Activated T-helper 1 cell treated with anti-CD3 and anti-CD28 coated beads, Interleukin-2, amount 50 U/mL, for 16 hours (primary cell): ENCODE measurements at places on chromosomes 16 and 17.

- no peak for DNase-seq
These were observed 18.8 kb downstream of the STX4 start for GRCh38 chr16:31052114-31052513.

- DNase-seq = no peak
These were observed 161.7 kb downstream of the CDK5R1 start for GRCh38 chr17:32648450-32648849.

GRCh38 chr17:36117505-36118382 is 14.1 kb downstream of the CCL4 start:
- peak; percentile 6 for DNase-seq

DNA sequence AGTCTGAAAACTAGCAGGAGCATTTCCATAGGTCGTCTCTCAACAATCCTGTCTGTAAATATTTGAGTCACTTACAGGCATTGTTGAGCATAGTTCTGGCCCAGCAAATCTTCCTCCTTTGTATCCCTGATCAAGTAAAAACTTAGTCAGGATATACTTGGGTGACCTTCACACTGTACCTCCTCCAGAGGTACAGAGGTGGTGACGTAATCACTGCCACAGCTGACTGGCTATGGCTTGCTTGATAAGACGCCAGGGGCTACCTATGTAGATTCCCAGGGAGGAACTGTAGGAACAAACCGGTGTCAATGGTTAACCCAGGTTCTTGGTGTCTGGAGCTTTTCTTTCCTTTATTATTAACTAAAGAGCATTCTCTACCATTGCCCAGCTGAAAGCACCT is at the start of gene KCNJ16:
TSS of gene KCNJ16 (plus strand) at position 270 of the 400 bp plus-strand sequence. CDS start 56,863 bp downstream, outside the sequence.
- no peak for DNase-seq

DNA sequence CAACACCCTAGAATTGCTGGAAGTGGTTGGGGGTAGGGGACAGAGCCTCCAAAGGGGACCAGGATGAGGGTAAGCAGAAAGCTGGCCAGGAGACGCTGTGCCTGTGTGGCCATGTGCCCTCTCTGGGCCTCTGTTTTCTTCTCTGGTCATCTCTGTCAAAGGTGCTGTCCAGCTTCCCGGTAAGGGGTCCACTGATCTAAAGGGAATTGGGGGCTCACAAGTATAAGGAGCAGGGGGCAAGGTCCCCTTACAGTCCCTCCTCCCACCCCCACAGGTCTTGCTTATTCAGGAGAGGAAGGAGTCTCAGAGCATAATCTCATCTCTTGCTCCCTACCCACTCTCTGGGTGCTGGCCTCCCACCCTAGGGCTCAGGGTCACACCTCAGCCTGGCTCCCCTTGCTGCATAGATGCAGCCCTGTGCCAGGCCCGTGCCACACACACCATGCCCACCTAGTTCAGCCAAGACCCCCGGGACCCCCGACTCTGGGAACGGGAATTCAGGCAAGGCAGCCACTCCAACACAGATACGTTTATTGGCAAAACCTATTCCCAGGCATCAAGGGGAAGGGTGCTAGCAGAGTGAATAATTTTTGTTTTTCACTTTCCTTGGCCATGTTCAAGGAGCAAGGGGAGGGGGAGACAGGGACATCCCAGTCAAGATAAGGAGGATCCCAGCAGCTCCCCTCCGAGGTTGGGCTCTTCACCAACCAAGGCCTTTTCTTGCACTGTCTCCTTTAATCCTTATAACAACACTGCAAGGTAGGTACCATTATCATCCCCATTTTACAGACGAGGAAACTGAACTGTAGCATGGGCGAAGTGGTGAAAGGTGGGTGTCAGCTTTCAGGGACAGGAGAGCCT is 19.8 kb downstream of the SLC4A1 start:
- no peak for DNase-seq

- DNase-seq = no peak
These were observed 211.5 kb downstream of the CDH11 start for GRCh38 chr16:64910356-64910755.
